Right renal cortex interstitium (tissue), 3 donors: ENCODE measurements at places on chromosomes 12 and 14.

GRCh38 chr12:117212563-117213190 is 22.4 kb upstream of the FBXO21 start:
- DNase-seq, result peak; percentile 72

- DNase-seq, result no peak
Observed at GRCh38 chr14:86933958-86934595, 1058.9 kb downstream of the GALC start.

DNA sequence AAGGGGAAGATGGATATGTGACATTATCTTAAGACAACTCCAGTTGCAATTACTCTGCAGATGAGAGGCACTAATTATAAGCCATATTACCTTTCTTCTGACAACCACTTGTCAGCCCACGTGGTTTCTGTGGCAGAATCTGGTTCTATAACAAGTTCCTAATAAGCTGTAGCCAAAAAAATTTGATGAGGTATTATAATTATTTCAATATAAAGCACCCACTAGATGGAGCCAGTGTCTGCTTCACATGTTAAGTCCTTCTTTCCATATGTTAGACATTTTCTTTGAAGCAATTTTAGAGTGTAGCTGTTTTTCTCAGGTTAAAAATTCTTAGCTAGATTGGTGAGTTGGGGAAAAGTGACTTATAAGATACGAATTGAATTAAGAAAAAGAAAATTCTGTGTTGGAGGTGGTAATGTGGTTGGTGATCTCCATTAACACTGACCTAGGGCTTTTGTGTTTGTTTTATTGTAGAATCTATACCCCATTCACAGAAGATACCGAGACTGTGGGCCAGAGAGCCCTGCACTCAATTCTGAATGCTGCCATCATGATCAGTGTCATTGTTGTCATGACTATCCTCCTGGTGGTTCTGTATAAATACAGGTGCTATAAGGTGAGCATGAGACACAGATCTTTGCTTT is 36.9 kb downstream of the PSEN1 start:
- peak; percentile 2 for DNase-seq

- no peak for DNase-seq
Observed at GRCh38 chr12:24081606-24082005, 132.1 kb upstream of the SOX5 start.

GRCh38 chr14:89231426-89232113 is 185.5 kb downstream of the FOXN3 start:
- DNase-seq, result no peak

DNA sequence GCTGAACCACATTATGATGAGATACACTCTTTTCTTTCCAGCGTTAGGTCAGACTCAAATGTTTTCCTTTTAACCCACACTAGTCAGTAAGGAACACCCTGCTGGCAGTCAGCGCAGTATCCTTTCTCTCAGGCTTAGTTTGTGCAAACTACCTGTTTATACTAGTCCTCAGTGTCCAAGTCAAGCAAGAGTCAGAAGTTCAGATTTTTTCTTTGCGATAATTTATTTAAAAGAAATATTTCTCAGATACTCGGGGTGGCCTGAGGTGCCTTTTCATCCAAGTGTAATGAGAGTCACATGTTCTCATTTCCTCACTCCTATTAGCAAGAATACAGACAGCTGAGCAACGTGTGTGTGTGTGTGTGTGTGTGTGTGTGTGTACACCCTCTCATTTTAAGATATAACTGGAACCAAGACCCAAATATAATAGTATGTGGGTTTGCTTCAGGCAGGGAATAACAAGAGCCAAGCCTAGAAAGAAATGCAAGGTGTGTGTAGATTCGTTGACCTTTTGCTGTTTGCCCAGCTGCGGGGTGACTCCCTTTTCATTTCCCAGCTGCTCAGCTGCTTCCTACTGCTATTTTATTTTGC is 182.7 kb downstream of the KICS2 start:
- no peak for DNase-seq

- no peak for DNase-seq
Observed at GRCh38 chr12:104928036-104928745, 29.9 kb downstream of the SLC41A2 start.

- DNase-seq, result no peak
Observed at GRCh38 chr12:29739279-29739991, 44.3 kb downstream of the TMTC1 start.

GRCh38 chr12:114949058-114949820 is 265.3 kb upstream of the TBX3 start:
- no peak for DNase-seq

GRCh38 chr14:33493990-33494389 is 456.9 kb downstream of the EGLN3 start:
- no peak for DNase-seq

DNA sequence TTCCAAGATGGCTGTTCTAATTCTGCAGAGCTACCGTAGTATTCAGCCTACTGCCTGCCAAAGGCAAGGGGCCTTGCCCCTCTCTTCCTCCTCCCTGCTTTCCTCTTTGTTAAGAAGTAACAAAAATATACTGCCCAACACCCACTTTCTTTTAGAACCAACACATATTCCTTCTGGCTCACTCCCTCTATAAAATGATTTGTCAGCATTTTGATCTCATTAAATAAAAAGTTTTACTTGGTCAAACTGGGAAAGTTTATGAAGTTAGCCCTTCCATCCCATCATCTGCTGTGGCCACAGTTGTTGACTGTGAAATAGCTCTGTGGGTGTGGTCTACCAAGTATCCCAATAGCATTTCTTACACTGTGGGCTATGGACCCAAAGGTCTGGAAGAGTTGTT is 472.4 kb downstream of the ZFP36L1 start:
- DNase-seq, result no peak

DNA sequence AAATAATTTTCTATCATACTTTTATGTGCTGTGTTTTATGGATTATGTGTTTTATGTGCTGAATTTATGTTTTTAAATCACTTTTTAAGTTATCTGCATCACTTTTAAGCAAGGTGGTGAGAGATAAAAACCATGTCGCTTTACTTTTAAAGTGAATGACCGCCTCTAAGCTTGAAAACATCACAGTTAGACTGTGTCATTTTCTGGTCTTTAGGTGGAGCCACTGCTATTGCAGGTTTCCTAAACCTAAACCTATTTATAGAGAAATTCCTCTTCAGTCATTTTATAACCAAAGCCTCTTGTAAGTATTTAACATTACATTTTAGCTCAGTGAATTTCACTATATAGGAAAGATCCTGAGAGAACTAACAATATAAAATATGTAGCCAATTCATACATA is 21.0 kb upstream of the MDM2 start:
- no peak for DNase-seq

GRCh38 chr12:53804429-53804828 is 52.6 kb upstream of the CISTR start:
- no peak for DNase-seq

DNA sequence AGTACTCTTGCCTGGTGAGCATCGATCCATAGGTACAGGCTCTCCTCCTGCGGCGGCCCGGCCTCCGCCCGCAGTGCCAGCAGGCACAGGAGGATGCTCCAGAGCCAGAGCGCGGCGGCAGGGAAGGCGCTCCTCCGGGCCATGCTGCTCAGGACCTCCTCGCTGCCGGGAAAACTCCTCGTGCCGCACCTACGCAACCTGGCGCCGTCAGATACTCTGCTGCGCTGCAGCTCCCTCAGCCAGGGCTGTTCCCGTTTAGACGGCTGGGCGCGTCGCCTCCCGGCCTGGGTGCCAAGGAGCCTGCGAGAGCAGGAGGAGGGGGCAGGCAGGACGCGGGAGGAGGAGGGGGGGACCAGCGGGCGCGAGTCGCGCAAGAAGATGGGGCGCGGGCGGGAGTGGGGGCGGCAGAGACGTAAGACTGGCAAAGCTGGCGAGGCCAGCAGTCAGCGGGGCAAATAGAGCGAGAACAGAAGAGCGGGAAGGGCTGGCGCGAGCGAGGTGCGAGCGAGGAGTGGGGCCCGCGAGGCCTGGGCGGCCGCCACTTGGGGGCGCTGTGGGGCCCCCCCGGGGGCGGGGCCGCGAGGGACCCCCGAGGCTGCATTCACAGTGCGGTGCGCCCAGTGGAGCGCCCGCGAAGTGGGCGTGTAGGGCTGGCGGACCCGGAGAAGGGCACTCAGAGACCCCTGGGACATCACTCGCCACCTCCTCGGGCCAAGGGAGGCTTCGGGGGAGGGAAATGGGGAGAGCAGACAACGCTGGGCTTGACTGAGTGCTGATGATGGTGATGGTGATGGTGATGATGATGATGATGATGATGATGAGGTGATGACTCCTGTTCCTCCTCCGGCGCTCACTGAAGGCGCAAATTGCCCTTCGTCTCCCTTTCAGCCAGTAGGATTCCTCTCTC is at the start of gene WIF1:
WIF1 (minus strand) TSS at position 257 of the 907 bp plus-strand sequence; CDS start at position 143, 114 bp downstream.
- DNase-seq, result no peak

- DNase-seq, result no peak
Observed at GRCh38 chr14:97410667-97411620, 613.8 kb downstream of the VRK1 start.

- DNase-seq, result no peak
Observed at GRCh38 chr14:64715628-64716412, 11.6 kb downstream of the PLEKHG3 start.

GRCh38 chr12:28176295-28176694 is 14.0 kb upstream of the CCDC91 start:
- DNase-seq, result no peak

DNA sequence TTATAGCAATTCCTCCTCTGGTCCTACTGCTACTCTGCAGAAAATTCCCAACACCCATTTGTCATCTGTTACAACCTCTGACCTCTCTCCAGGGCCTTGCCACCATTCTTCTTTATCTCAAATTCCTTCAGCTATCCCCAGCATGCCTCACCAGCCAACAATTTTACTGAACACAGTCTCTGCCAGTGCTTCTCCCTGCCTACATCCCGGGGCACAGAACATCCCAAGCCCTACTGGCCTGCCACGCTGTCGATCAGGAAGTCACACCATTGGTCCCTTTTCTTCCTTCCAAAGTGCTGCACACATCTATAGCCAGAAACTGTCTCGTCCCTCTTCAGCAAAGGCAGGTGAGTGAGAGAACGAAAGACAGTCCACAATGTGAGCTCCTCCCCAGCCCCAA is 122.1 kb downstream of the TTLL5 start:
- DNase-seq, result no peak

- DNase-seq, result no peak
Observed at GRCh38 chr14:91385697-91386096, 31.9 kb downstream of the CCDC88C start.

GRCh38 chr12:108633534-108634248 is at the start of gene SELPLG:
Gene SELPLG (minus strand): TSS chr12:108633894. CDS start chr12:108624307, 9,587 bp downstream.
- no peak for DNase-seq

GRCh38 chr12:101045486-101046464 is 164.3 kb downstream of the SLC5A8 start:
- no peak for DNase-seq

DNA sequence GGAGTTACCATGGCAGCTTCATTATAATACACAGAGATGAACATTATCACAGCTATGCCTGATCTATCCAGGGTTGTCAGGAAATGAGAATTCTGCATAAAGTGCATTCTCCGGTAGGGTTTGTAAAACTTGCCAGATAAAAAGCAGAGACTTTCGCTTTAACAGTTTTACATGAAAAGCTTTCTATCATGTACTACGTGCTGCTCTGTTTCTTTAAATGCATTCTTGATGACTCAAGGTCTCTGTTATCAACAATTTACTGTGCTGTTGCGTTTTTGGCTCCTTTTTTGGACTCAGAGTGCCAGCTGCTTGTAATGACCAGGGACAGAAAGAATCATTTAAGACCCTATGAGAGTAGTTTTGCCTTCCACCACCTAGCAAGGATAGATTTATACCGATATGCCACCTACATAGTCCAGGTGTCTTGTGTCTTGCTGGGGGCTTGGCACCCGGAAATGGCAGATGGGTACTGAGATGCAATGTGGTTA is 371.2 kb downstream of the BTG1 start:
- DNase-seq, result no peak

GRCh38 chr14:68234101-68234905 is 414.7 kb downstream of the RAD51B start:
- DNase-seq, result no peak

DNA sequence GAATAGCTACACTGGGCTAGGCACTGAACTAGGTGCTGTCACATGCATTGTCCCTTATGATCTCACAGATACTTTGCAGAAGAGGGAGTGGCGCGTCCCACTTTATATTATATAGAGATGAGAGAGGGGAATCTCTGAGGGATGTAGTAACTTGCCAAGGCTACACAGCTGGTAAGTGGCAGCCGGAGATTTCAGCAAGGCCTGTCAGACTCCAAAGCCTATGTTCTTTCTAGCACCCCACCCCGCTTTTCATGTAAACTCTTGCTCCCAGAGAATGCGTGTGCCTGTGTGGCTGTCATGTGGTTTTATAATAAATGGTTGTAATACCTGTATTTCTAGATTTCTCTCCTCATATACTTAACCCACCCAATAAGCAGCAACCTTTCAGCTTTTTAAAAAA is 39.1 kb downstream of the WDR20 start:
- DNase-seq, result no peak

- DNase-seq, result no peak
Observed at GRCh38 chr14:105939810-105940508, 413.6 kb downstream of the TMEM121 start.

DNA sequence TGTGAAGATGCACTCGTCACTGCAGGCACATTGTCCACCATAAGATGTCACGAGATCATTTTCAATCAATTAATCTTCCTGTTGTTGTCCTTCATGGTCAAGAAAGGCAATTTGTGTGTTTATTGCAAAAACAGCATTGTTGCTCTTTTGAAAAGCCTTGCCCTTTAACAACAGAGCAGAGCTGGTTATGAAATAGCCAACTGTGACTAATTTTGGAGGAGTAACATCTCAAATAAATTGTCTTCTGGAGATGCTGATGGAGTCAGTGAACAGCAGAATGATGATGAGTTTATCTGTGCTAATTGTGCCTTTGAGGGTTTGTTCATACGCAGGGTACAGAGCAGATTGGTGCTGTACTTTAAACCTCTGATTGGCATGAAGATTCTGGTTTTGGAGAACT is 88.3 kb upstream of the E2F7 start:
- no peak for DNase-seq

- no peak for DNase-seq
Observed at GRCh38 chr14:69351385-69351784, 46.7 kb downstream of the ERH start.

GRCh38 chr12:127760357-127760756 is 506.6 kb upstream of the TMEM132C start:
- no peak for DNase-seq

- no peak for DNase-seq
Observed at GRCh38 chr12:53343449-53343848, 7.3 kb upstream of the SP7 start.

DNA sequence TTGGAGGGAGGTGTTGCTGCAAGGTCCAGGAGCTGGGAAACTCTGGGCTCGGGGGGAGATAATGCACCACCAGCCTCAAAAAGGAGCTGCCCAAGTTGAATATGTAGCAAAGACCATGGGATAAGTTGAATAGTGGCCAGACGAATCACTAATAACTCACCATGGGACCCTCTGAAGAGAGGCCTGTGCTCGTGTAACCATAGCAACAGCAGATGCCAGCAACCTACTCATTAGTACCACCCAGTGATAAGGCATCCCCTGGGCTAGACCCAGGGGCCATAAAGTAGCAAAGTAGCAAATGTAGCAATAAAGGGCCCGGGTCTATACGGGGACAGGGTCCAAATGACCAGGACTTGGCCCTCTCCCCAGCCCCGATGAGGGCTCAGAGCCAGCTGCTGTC is 328.0 kb downstream of the DPF3 start:
- DNase-seq, result no peak

- DNase-seq, result no peak
Observed at GRCh38 chr12:131116468-131117117, 162.9 kb downstream of the ADGRD1 start.
